ENCODE measurements at places on chromosomes 4 and X. TPM values are rescaled to one million over a fixed set of nuclear protein-coding genes. Genes with fewer than 3 reads are reported as not detected.

DNA sequence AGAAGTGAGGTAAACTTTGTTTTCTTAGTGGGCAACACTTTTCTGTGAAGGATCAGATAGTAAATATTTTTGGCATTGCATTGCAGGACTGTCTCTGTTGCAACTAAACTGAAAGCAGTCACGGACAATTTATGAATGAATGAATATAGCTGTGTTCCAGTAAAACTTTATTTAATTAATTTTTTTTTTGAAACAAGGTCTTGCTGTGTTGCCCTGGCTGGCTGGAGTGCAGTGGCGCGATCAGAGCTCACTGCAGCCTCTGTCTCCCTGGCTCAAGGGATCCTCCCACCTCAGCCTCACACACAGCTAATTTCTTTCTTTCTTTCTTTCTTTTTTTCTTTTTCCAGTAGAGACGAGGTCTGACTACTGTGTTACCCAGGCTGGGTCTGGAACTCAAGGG is 15.8 kb downstream of the RBM10 start:
- no peaks in the 10 kb centered on the region for H3K27me3 ChIP-seq
- H3K36me3 ChIP-seq = peaks cover 10% of the 10 kb centered on the region
- no peak overlapping the region for H3K27ac ChIP-seq
- no peaks in the 10 kb centered on the region for H3K4me1 ChIP-seq

- H3K36me3 ChIP-seq = no peaks in the 10 kb centered on the region
- DNase-seq = peak; percentile 42
- H3K4me1 ChIP-seq = peaks cover 12% of the 10 kb centered on the region
- H3K27ac ChIP-seq = no peak overlapping the region
- no peaks in the 10 kb centered on the region for H3K27me3 ChIP-seq
Measured at GRCh38 chr4:152045449-152045806, 284.6 kb upstream of the GATB start.

GRCh38 chr4:114037988-114038387 is 58.5 kb upstream of the ARSJ start:
- no peak overlapping the region for H3K4me3 ChIP-seq
- H3K36me3 ChIP-seq = no peaks in the 10 kb centered on the region
- H3K27me3 ChIP-seq = no peaks in the 10 kb centered on the region
- no peaks in the 10 kb centered on the region for H3K4me1 ChIP-seq

The MAGEC1 gene
- total RNA-seq = not detected
